ENCODE measurements at places on chromosomes 7 and 10. TPM values are rescaled to one million over a fixed set of nuclear protein-coding genes. Genes with fewer than 3 reads are reported as not detected.

Gene AOC1
- total RNA-seq: not detected

Gene PLAC9
- total RNA-seq: 5.3 TPM

Gene COL28A1
- not detected for total RNA-seq

DNA sequence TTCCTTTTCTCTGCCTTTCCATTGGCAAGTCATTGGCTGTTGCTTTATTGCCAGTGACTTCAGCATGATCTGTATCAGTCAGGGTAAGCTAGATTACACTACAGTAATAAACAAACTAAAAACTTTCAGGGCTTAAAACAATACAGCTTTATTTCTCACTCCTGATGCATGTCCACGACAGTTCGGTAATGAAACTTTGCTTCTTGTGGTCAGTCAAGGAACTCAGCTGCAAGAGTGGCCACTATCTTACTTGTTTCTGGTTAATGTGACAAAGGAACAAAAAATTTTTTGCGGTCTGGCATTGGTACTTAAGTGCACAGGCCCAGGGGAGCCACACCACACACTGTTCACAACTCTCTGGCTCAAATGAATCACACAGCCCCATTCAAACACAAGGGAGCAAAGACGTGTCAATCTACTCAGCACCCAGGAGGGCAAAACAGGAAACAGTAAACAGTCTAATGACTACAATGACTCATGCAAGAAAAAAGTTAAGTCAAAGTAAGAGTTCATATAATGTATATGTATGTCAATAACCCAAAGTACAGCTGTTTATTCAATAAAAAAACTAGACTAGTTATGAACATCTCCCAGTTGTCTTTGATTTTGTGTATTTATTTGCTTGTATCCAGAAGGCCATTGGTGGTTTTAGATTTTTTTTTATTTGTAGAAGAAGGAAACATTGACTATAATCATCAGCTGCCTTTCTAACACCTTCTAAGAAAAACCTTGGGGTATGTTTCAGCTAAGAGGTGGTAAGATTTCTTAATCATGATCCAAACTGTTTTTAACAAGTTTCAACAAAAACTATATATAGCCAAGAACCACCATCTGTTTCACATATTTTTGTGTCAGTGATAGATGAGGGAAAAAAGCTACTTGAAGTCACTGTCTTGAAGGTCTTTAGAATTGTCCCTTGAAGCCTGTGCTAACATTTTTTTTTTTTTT, 134.4 kb upstream of the FAM3C start:
- DNase-seq: peak; percentile 13

- DNase-seq: no peak
Observed at GRCh38 chr10:126278851-126279250, 109.4 kb downstream of the ADAM12 start.

Measured in pulmonary artery endothelial cell (primary cell).